ENCODE measurements at places on chromosomes 7 and 10. TPM values are rescaled to one million over a fixed set of nuclear protein-coding genes. Genes with fewer than 3 reads are reported as not detected.
A peak's percentile ranks its signal among the peaks of the same experiment; 100 is the strongest.

GRCh38 chr7:112334366-112334765 lies 115.9 kb upstream of the IFRD1 start:
- no peaks in the 10 kb centered on the region for H3K4me1 ChIP-seq

DNA sequence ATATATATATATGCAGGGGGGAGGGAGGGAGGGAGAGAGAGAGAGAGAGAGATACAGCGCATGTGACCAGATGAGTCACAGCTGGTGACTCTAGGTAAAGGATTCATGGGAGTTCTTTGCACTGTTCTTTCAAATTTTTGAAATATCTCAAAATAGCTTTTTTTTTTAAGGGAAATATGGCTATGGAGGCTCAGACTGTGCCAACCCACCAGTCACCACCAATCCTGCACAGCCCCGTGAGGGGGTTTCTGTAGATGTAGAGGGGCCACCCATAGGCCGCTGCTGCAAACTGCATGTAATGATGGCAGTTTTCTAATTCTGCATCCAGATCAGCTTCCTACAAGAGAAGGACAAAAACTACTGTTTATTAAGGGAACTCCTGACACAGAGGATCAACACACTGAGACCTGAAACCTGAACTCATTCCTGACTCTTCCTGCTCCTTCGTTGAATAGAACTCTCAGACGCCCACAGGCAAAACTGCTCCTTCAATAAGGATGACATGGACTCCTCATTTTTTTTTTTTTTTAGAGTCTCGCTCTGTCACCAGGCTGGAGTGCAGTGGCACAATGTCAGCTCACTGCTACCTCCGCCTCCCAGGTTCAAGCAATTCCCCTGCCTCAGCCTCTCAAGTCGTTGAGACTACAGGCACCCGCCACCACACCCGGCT lies 17.3 kb downstream of the DAGLB start:
- H3K27me3 ChIP-seq = no peaks in the 10 kb centered on the region
- peak overlapping the region; percentile 39 for H3K27ac ChIP-seq
- H3K4me1 ChIP-seq = peaks cover 11% of the 10 kb centered on the region
- H3K4me3 ChIP-seq = no peak overlapping the region

DNA sequence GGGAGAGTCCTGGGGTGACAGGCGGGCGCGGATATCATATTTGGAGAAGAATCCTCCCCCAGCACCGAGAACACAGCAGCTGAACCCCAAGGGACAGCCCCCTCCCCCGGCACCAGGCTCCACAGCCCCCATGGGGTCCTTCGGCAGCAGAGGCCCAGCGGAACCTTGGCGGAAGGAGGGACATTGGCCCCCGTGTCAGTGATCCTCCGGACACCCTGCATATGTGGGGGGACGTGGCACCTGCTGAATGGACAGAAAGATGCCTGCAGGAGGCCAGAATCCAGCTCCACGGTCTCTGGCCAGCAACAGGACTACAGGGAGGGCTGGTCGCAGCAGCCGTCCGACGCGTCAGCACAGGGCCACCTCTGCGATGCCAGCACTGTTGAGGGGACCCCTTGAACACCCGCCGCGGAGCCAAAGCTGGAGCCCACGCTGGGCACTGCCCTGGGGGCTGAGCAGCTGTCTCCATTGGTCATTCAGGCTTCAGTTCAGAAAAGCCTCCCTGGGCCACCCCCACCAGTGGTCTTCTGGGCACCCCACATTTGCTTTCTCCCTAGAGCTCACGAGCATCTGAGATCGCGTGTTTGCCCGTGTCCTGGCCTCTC lies 240.1 kb downstream of the ELFN1 start:
- H3K27me3 ChIP-seq = peaks cover 5% of the 10 kb centered on the region
- DNase-seq = no peak
- no peak overlapping the region for H3K4me3 ChIP-seq
- H3K4me1 ChIP-seq = peaks cover 11% of the 10 kb centered on the region
- H3K27ac ChIP-seq = no peak overlapping the region

Gene LRRN3
- total RNA-seq = 6.3 TPM

- peaks cover 2% of the 10 kb centered on the region for H3K27me3 ChIP-seq
- DNase-seq = no peak
- no peak overlapping the region for H3K27ac ChIP-seq
- H3K4me1 ChIP-seq = peaks cover 15% of the 10 kb centered on the region
Measured at GRCh38 chr10:26854524-26854923, 6.2 kb downstream of the ABI1 start.

Gene CLCN1
- 0.56 TPM for total RNA-seq

Gene FAM180A
- not detected for total RNA-seq

DNA sequence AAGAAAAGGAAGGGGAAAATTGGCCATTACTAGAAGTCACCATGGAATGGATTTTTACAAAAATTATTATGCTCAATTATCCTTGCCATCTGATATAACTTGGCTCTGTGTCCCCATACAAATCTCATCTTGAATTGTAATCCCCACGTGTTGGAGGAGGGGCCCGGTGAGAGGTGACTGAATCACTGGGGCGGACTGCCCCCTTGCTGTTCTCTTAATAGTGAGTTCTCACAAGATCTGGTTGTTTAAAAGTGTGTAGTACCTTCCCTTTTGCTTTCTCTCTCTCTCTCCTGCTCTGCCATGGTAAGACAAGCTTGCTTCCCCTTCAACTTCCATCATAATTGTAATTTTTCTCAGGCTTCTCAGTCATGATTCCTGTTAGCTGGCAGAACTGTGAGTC lies 1023.6 kb downstream of the XPNPEP1 start:
- H3K27me3 ChIP-seq = no peaks in the 10 kb centered on the region
- no peak for DNase-seq
- H3K4me1 ChIP-seq = no peaks in the 10 kb centered on the region

- H3K4me1 ChIP-seq = peaks cover 3% of the 10 kb centered on the region
- no peaks in the 10 kb centered on the region for H3K36me3 ChIP-seq
- no peak overlapping the region for H3K4me3 ChIP-seq
- no peaks in the 10 kb centered on the region for H3K27me3 ChIP-seq
Measured at GRCh38 chr7:133369130-133369529, 116.3 kb downstream of the EXOC4 start.

Gene VPS37D
- total RNA-seq = 17.2 TPM

- H3K36me3 ChIP-seq = no peaks in the 10 kb centered on the region
- peaks cover 10% of the 10 kb centered on the region for H3K27me3 ChIP-seq
- H3K4me3 ChIP-seq = no peak overlapping the region
Measured at GRCh38 chr7:1053816-1054370, 9.5 kb downstream of the GPR146 start.

DNA sequence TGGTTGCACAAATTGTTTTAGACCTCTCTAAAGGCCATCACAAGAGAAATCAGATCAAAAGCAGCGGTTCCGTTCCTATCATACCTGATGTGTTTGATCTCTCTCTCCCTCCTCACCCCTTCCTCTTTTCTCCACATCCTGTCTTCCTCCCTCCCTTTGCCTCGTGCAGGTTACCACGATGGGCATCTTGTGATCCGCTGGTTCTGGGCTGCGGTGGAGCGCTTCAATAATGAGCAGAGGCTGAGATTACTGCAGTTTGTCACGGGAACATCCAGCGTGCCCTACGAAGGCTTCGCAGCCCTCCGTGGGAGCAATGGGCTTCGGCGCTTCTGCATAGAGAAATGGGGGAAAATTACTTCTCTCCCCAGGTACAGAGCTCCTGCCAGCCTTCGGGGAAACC lies 28.5 kb upstream of the STK17A start:
- H3K4me3 ChIP-seq = no peak overlapping the region
- DNase-seq = no peak
- no peaks in the 10 kb centered on the region for H3K4me1 ChIP-seq
- H3K27me3 ChIP-seq = peaks cover 5% of the 10 kb centered on the region

DNA sequence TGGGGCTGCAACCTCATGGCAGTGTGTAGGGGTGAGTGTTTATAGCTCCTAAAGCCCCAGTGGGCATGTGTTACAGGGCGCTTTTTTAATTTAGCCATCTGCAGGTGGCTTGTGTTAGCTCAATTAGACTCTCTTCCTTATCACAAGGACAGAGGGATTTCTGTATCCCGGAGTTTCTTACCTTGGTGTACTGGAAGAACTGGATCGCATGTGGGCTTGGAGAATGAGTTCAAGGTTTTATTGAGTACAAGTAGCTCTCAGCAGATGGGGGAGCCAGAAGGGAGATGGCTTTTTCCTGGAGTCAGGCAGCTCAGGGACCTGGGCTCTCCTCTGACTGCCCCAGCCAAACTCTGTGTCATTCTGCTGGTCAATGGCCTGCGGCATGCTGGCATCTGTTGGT lies 153.5 kb upstream of the C7orf33 start:
- H3K27ac ChIP-seq = peak overlapping the region; percentile 48
- H3K4me3 ChIP-seq = peak overlapping the region; percentile 61
- H3K4me1 ChIP-seq = peaks cover 44% of the 10 kb centered on the region
- peaks cover 17% of the 10 kb centered on the region for H3K27me3 ChIP-seq

GRCh38 chr7:130922206-130923112 lies 188.5 kb upstream of the KLF14 start:
- H3K27ac ChIP-seq = no peak overlapping the region
- H3K36me3 ChIP-seq = no peaks in the 10 kb centered on the region
- H3K27me3 ChIP-seq = peaks cover 3% of the 10 kb centered on the region

Gene ANKRD22
- not detected for total RNA-seq

- peaks cover 10% of the 10 kb centered on the region for H3K27me3 ChIP-seq
- peaks cover 5% of the 10 kb centered on the region for H3K36me3 ChIP-seq
- no peak overlapping the region for H3K27ac ChIP-seq
- no peak overlapping the region for H3K4me3 ChIP-seq
- peaks cover 60% of the 10 kb centered on the region for H3K4me1 ChIP-seq
Measured at GRCh38 chr7:69811476-69812308, 213.4 kb downstream of the AUTS2 start.

GRCh38 chr10:132392811-132393694 lies 3.9 kb upstream of the PWWP2B start:
- peaks cover 1% of the 10 kb centered on the region for H3K4me1 ChIP-seq
- no peak for DNase-seq
- H3K36me3 ChIP-seq = peaks cover 9% of the 10 kb centered on the region
- peaks cover 7% of the 10 kb centered on the region for H3K27me3 ChIP-seq
- H3K27ac ChIP-seq = no peak overlapping the region
- no peak overlapping the region for H3K4me3 ChIP-seq

- H3K27ac ChIP-seq = no peak overlapping the region
- H3K27me3 ChIP-seq = no peaks in the 10 kb centered on the region
- no peak overlapping the region for H3K4me3 ChIP-seq
- H3K4me1 ChIP-seq = no peaks in the 10 kb centered on the region
Measured at GRCh38 chr7:48708635-48709034, 215.7 kb upstream of the CDC14C start.

Gene AQP1
- not detected for total RNA-seq

- H3K4me3 ChIP-seq = no peak overlapping the region
- peaks cover 6% of the 10 kb centered on the region for H3K27me3 ChIP-seq
Measured at GRCh38 chr7:976901-977325, 1.6 kb upstream of the COX19 start.

GRCh38 chr10:123678376-123678775 lies 12.2 kb downstream of the GPR26 start:
- no peaks in the 10 kb centered on the region for H3K4me1 ChIP-seq
- H3K36me3 ChIP-seq = no peaks in the 10 kb centered on the region
- no peak for DNase-seq
- H3K27me3 ChIP-seq = no peaks in the 10 kb centered on the region
- H3K4me3 ChIP-seq = no peak overlapping the region

DNA sequence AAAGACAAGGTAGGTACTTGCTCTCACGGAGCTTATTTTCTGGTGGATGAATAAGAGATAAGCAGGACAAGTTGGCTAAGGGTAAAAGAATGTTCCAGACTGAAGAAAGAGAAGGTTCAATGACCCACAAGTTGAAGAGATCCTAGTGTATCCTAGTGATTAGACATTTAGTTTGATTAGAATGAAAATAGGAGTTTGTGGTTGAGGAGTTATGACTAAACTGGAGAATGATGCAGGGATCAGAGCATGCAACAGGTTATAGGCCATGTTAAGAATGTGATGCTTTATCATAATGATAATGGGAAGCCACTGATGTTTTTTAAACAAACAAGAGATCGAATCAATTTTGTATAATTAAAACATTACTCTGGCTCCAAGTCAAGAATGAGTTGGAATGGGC lies 357.2 kb downstream of the HPSE2 start:
- H3K27ac ChIP-seq = no peak overlapping the region
- H3K4me3 ChIP-seq = no peak overlapping the region
- no peaks in the 10 kb centered on the region for H3K36me3 ChIP-seq
- H3K4me1 ChIP-seq = no peaks in the 10 kb centered on the region
- H3K27me3 ChIP-seq = peaks cover under 1% of the 10 kb centered on the region

GRCh38 chr10:75121322-75121721 lies 9.9 kb downstream of the SAMD8 start:
- no peak overlapping the region for H3K27ac ChIP-seq
- H3K4me3 ChIP-seq = no peak overlapping the region
- no peaks in the 10 kb centered on the region for H3K4me1 ChIP-seq
- no peaks in the 10 kb centered on the region for H3K36me3 ChIP-seq
- DNase-seq = no peak

DNA sequence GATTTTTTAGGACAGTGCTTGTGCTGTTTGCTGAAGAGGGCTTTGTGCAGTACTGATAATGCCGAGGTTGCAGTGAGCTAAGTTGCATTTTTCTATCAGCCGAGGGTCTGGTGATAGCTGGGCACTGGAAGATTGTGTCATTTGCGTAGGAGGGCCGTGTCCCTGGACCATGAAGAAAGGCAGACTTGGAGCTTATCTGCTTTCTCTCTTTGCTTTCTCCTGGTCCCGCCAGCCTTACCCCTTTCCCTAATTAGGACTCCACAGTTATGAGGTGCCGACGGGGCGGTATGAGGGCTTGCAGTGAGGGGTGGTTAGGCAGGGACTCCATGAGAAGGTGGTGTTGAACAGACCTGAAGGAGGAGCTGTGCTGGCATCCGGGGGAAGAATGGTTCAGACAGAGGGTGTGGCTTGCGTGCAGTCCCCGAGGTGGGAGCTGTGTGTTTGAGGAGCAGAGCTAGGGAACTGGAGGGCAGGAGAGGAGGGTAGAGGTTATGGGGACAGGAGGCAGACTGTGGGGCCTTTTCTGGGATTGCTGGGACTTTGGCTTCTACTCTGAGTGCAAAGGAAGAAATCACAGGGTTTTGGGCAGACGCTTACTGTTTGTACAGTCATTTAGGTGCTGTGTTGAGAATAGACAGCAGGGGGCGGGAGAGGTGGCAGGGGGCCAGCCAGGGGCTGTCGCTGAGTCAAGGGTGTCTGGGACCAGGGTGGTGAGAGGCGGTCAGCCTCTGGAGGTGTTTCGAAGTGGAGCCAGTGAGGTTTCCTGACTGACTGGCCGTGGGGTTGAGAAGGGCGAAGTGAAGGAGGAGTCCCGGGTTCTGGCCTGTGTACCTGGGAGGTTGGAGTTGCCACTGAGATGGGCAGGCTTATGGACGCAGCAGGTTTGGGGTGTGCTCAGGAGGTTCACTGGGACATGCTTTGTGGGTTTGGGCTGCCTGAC lies 43.4 kb downstream of the PRF1 start:
- H3K27ac ChIP-seq = no peak overlapping the region
- peaks cover 21% of the 10 kb centered on the region for H3K4me1 ChIP-seq

Gene PLXDC2
- total RNA-seq = 3.9 TPM

DNA sequence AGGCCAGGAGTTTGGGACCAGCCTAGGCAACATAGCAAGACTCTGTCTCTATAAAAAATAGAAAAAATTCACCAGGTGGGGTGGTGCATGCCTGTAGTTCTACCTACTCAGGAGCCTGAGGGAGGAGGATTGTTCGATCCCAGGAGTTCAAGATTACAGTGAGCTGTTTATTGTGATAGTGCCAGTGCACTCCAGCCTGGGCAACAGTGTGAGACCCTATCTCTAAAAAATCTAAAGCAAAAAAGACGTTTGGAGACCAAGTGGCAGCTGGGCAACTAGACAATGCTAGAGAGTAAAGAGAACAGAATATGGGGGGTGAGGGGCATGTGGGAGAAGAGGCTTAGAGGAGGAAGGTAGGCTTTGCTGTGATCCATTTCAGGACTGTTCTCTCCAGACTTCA lies 1.4 kb downstream of the PDSS1 start:
- peaks cover 7% of the 10 kb centered on the region for H3K4me1 ChIP-seq
- DNase-seq = no peak
- H3K4me3 ChIP-seq = peak overlapping the region; percentile 99
- no peak overlapping the region for H3K27ac ChIP-seq
- peaks cover 9% of the 10 kb centered on the region for H3K27me3 ChIP-seq

- no peak overlapping the region for H3K27ac ChIP-seq
- no peak overlapping the region for H3K4me3 ChIP-seq
- no peaks in the 10 kb centered on the region for H3K36me3 ChIP-seq
- peaks cover 8% of the 10 kb centered on the region for H3K27me3 ChIP-seq
Measured at GRCh38 chr10:97891497-97892167, 42.0 kb downstream of the GOLGA7B start.

Measured in glutamatergic neuron (in vitro differentiated cells).